ENCODE measurements at places on chromosomes 4 and X.

DNA sequence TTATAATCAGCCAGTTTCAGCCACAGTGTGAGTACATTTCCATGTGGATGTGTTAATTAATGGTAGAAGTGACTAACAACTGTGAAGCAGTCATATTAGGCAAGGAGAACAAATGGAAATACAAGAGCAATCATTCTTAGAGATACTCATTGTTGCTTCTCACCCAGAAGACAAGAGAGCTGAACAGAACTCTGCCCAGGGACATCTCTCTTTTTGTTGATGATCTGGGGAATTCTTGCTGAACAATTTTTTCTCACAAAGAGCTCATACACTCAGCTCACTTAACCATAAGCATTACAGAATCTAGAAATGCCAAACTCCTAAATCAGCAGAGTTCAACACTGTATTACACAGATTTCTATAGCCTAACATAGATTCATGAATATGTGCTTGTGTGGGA is 150.1 kb downstream of the COMMD8 start:
- no peak for DNase-seq

GRCh38 chrX:54950730-54951375 is 30.2 kb downstream of the TRO start:
- DNase-seq, result no peak

DNA sequence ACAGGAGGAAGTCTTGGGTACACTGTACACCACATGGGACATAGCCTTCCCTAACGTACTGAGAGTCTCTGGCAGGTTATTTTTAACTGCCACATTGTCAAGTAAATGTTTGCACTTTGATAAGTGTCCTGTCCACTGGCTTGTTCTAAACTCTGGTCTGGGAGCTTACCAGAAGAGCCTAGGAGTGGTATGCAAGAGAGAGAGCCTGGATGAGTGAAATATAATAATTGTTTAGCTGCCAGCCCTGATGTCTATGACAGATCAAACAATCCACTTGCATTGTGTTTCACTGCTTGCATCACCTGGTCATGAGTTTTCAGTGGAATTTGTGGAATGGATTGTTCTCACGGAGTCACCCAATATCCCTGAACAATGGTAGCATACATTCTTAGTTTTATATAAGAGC is 91.6 kb downstream of the SHROOM3 start:
- no peak for DNase-seq

GRCh38 chrX:38845426-38845825 is 44.2 kb downstream of the MID1IP1 start:
- no peak for DNase-seq

- no peak for DNase-seq
These were observed 51.1 kb downstream of the C4orf51 start for GRCh38 chr4:145731028-145731427.

GRCh38 chrX:44828008-44828605 is 15.7 kb upstream of the DUSP21 start:
- peak; percentile 1 for DNase-seq

- DNase-seq, result no peak
These were observed 22.5 kb upstream of the TCEAL4 start for GRCh38 chrX:103562801-103563200.

GRCh38 chr4:113637823-113638561 is 123.5 kb downstream of the CAMK2D start:
- DNase-seq, result no peak

- no peak for DNase-seq
These were observed 280.3 kb downstream of the SPRY1 start for GRCh38 chr4:123676890-123677229.

GRCh38 chrX:105483011-105483410 is 262.5 kb upstream of the TEX13A start:
- DNase-seq, result no peak

DNA sequence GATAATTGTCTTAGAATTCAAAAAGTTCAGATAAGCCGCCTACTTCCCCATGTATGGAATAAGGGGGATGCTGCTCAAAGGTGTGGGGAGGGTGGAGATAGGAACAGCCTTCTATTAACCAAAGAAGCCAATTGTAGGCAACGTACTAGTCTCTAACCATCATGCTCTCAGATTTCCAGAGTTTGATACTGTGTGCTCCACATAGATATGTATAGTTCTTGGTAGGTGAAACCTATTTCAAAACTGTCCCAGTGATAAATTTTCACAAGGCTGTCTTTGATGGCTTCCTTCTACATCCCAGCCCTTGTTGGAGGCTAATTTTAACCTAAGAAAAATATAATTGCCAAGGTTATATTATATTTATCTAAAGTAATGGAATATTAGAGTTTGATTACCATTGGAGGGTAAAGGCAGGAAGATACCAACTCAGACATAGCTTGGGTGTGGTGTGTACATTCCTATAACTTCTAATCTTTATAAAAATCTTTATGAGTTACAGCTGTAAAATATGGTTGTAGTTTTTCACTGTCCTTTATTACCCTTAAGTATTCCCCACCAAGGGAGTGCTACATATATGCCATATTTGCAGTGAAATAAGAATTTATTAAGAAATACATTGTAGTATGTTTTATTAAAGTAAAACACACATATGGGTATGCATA is 87.7 kb downstream of the SLC4A4 start:
- DNase-seq, result no peak

- no peak for DNase-seq
These were observed 23.0 kb downstream of the FLNA start for GRCh38 chrX:154351183-154352011.

DNA sequence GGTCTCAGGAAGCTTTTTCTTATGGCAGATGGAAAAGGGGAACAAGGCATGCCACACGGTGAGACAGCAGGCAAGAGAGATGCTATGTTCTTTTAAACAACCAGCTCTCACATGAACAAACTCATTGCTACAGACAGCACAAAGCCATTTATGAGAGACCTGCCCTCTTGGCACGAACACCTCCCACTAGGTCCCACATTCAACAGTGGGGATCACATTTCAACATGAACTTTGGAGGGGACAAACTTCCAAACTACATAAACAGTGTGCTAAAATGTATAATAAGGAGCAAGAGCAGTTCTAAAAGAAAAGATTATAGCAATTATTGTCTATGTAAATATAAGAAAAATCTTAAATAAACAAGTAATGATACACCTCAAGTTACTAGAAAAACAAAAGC is 391.8 kb upstream of the CPXCR1 start:
- no peak for DNase-seq

DNA sequence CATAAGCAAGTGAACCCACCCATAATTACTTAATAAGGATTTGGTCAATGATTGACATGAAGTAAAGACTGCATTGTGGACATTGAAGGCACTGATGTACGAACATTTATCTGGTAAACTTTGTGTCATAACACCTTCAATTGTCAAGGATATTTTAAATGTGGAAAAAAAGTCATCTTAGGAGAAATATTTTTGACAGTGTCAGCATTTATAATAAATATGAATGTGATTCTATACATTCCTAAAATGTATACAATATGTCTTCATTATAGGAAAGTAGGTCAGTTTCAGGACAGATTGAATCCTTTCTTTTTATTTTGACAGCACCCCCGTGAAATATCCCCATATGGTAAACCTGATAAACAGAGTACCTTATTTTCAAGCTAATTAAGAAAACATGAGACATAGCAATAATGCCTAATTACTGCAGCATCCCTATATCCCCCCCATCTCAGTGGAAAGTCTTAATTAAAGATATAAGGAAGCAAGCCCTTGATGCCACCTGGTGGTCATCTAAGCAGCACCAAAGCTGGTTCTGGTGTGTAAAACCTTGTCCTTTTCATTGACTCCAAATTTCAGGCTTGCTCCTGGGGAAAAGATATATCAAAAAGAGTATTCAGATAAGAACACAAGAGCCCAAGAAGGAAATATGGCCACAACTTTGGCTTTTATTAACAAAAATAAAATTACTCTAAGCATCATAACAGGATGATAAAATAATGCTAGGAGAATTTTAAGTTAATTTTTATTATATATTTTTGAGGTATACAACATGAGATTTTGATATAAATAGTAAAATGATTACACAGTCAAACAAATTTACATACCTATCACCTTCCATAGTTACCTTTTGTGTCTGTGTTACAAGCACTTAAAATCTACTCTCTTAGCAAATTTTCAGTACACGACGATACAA is 379.7 kb downstream of the TLL1 start:
- DNase-seq, result no peak

- no peak for DNase-seq
These were observed 36.4 kb upstream of the PLAC1 start for GRCh38 chrX:134694333-134695322.

DNA sequence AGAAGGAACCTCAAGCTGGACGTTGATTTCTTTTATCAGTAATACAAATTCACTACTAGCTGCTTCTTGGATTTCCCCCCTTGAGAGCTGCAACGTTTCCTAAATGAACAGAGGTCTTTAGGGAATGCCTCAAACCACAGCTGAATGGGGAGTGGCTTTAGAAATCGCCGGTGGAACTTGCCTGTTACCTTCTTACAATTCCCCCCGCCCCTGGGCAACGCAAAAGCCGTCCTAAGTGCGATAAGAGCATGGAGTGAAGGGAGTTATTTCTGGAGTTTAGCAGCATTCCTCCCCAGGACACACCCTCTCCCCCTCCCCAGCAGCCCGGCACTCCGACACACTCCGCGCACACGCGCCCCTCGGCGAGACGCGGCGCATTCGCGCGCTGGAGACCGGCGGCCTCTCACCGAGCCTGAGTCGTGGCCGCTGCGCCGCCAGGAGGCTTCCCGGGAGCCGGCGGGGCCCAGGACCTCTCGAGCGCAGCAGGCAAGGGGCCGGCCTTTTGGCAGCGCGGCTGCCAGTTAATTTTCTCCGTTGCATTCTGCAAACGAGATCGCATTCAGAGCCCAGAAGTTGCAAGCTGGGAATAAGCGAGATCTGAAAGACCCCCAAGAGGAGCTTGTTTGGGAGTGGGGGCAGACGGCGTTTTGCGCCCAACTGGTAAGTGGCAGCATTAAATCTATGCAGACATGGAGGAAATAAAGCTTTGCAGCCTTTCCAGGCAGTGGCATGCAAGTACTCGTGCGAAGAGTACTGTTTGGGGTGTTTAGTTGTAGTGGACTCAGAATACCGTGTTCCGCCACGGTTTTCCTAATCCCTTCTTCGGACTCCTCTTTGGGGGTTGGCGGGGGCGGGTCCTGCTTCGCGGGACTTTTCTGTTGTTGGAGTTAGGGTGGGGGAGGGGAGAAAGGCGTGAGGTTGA is 134.7 kb downstream of the PALLD start:
- DNase-seq, result peak; percentile 44

GRCh38 chrX:10457092-10457491 is 163.3 kb downstream of the MID1 start:
- peak; percentile 35 for DNase-seq

GRCh38 chrX:110383414-110383813 is 24.8 kb downstream of the RTL9 start:
- DNase-seq, result no peak

DNA sequence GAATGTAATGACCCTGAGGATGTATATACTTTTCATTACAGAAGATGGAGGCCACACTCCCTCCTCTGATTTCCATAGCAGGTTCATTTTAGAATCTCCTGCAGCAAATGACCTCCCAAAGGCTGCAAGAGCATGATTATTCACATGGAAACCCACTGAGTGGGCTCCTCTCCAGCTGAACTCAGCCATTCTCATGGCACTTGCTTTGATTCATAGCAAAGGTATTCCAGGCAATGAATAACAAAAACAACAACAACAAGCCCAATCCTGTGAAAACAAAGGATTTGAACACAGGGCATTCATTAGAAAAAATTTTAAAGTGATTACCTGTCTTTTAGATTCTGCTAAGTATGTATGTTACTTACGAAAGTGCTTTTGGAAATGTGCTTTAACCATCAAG is 894.0 kb upstream of the FRG1 start:
- no peak for DNase-seq

DNA sequence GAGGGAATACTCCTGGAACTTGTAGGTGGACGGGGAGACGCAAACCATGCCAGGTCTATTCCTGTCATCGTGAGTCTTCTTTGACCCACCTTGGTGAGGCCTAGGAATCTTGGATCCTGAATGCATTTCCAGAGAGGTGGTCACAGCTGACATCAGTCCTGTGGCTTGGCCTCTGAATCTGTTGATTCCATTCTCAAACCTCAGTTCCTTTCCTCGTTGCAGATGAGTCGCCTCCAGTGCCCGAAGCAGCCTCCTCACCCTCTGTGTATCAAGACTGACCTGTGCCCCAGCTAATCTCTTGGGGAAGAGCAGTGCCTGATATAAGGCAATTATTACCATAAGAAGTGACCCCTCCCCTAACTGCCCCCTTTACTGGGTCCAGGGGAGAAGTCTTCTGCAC is 118.1 kb downstream of the SMIM20 start:
- DNase-seq, result no peak

Data from suppressor macrophage (primary cell).